Activated T-cell treated with anti-CD3 and anti-CD28 coated beads for 24 hours (primary cell): ENCODE measurements at places on chromosomes 16 and 17.
A peak's percentile ranks its signal among the peaks of the same experiment; 100 is the strongest.

- no peak for DNase-seq
Measured at GRCh38 chr16:11183035-11183812, 72.8 kb downstream of the SOCS1 start.

DNA sequence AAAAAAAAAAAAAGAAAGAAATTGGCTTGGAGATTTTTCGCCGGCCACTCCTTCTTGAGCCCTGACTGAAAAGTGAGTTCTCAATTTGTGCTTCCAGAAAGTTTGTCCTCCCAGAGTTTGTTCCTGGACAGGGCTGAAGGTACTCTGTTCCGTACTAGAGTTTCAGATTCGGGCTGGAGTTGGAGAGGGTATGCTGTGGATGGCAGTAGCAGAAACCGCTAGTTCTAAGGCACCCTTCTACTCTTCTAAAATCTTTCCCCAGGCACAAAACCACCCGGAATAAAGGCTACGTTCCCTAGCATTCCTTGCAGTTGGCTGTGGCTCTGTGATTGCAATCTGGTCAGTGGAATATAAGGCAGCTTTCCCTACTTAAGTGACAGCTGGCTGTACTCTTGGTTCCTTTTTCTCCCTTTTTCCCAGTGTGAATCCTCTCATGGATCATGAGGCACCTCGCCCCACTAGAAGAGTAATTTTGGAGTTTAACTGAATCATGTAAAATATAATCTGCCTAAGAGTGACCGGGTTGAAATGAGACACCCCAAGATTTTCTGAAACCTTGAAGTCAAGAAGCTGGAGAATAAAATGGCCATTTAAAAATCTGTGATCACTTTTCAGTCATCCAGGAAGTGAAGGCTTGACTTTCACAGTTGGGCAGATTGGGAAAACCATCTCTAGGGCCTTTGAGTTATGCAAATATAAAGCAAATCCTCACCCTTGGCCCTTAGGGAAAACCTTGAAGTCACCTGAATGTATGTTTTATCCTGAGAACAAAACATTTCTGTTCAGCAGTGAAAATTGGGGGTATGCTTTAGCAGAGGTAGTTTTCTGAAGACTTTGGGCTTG lies 901 bp upstream of the HEATR6 start:
- no peak for DNase-seq

DNA sequence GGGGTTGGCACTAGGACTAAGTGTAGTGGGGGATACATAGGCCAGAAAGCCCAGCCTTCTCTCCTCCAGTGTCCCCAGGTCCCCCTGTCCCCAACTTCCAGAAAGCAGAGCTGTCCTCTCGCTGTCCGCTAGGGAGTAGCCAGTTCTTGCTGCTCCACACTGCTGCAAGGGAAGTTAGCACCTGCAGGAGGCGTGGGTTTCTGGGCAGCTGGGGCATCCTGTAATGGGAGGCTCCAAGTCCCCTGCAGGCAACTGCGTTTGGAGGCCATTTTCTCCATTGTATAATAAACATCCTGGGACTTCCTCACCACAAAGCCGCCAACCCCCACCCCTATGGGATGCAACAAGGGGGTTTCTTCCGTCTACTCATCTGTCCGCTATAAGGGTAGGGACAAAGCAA lies 1.7 kb downstream of the RPRML start:
- no peak for DNase-seq

GRCh38 chr16:48384520-48385252 lies 527 bp downstream of the SIAH1 start:
- DNase-seq = no peak

DNA sequence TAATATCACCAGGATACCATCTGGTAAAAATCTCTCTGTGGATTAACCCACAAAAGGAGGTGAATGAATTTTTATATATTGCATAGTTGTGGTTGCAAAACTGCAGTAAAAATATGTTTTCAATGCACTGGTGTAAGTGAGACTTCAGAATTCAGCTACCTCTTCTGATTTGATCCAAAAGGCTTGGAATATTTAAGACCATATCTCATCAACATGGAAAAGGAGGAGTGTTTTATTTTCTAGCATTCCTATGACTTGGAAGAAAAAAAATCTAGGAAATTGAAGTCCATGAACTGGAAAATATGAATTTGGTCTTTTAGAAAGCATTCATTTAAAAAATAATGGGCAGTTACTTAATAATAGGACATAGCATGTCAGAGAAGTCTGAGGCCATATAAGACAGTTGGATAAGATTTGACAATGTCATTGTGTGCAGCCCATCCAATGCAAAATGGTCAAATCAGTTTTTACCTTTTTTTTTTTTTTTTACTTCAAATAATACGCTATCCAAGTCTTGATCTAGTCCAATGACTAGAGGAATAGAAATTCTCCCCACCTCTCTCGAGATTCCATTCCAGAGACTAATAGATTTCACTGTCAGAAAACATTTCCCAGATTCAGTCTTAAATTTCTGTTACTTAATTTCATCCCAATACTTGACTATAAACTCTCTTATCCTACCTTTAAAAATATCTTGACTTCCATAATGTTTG lies 364.9 kb upstream of the PMFBP1 start:
- DNase-seq = no peak

DNA sequence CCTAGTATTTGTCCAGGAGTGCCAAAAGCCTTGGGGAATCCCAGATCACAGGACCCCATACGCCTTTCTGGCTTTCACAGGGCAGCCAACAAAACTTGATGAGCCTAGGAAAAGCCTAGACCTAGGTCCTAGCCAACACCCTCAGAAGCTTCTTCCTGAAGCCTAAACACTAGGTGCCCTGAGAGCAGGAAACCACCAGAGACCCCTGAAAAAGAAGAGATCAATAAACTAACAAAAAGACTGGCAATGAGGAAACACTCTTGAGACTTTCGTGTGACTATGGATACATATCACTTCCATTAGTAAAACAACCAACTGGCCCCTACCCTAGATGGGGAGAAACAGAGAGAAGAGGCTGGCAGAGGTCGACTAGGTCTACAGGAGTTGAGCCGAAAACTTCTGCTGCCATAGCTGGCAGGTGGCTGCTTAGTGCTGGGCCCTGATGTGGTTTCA lies 1.2 kb downstream of the ORMDL3 start:
- DNase-seq = no peak

DNA sequence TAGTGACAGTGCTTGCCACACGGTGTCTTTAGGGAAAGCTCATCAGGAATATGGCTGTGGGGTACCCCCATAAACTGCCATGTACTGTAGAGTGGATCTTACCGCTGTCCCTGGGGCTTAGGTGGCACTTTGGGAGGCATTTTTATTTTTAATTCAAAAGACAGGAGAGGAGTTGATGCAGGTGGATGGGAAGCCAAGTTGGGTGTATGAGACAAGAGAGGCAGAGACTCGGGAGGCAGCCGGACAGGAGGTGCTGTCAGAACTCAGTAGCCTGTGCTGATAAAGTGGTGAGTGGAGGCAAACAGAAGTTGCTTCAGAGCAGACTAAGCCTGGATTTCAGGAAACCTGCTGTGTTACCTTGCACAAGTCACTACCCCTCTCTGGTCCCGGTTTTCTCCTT lies 185.9 kb downstream of the TMEM132E start:
- DNase-seq = no peak

DNA sequence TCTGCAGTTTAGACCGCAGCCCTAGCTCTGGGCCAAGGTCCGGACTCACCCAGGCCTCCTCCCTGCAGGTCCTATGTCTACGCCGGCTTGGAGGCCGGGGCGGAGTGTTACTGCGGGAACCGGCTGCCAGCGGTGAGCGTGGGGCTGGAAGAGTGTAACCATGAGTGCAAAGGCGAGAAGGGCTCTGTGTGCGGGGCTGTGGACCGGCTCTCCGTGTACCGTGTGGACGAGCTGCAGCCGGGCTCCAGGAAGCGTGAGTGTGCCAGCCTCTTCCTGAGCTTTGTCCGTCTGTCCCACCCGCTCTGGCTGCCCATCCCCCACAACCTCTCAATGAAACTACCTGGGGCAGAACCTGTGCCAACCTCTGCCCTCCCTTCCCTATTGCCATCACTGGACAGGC lies 20.1 kb downstream of the WSCD1 start:
- DNase-seq = no peak

- DNase-seq = no peak
Measured at GRCh38 chr17:62708587-62708986, 81.1 kb downstream of the MRC2 start.

DNA sequence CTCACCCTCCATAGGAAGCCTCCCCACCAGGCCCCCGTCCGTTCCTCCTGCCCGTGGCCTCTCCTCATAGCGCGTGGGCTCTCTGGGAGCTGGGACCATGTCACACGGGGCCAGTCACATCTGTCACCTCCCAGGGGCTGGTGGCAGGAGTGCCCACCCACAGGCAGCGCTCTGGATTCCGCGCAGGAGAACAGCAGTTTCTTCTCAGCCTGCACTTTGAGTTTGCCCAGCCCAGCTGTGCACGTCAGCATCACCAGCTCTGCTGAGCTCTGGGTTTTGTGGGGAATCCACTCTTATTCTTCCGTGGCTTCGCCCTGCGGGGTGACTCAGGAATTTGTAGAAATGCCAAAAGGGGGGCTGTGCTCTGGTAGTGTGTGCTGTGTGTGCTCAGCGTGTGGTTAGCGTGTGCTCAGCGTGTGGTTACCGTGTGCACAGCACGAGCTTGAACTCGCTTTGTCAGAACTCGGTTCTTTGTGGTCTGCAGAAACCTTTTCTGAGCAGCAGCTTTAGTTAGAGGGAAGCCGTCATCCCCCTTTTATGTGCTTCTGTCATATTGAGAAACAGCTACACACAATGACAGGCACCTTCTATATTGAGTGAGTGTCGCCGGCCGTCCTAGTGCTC lies 3.2 kb downstream of the ACSF3 start:
- peak; percentile 58 for DNase-seq

GRCh38 chr17:61380836-61381525 lies 18.7 kb upstream of the TBX2 start:
- DNase-seq = no peak

DNA sequence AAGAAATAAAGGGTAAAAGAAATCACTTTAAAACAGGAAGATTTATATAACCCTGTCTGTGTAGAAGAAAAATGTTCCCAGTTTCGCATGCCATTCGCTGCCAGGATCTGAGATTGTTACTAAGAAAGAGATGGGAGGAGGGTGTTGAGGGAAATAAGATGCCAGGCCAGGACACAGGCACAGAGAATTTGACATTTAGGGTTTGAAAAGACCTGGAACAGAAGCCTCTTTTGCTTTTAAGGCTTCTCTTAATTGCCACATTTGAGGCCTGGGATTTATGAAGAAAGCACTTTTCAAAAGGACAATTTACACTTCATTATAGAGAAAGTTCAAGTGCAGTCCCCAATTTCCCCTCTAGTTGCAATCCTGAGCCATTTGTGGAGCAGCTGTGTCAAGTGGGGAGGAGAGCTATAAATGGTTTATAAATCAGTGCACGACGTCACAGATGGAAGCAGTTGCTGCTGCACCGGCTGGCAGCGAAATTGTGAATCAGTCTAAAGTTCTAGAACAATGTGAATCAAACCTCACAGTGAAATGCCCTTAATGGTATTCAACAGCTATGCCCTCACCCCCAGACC lies 26.5 kb upstream of the C16orf87 start:
- DNase-seq = no peak

GRCh38 chr16:56950881-56951771 lies 10.6 kb upstream of the CETP start:
- peak; percentile 50 for DNase-seq

DNA sequence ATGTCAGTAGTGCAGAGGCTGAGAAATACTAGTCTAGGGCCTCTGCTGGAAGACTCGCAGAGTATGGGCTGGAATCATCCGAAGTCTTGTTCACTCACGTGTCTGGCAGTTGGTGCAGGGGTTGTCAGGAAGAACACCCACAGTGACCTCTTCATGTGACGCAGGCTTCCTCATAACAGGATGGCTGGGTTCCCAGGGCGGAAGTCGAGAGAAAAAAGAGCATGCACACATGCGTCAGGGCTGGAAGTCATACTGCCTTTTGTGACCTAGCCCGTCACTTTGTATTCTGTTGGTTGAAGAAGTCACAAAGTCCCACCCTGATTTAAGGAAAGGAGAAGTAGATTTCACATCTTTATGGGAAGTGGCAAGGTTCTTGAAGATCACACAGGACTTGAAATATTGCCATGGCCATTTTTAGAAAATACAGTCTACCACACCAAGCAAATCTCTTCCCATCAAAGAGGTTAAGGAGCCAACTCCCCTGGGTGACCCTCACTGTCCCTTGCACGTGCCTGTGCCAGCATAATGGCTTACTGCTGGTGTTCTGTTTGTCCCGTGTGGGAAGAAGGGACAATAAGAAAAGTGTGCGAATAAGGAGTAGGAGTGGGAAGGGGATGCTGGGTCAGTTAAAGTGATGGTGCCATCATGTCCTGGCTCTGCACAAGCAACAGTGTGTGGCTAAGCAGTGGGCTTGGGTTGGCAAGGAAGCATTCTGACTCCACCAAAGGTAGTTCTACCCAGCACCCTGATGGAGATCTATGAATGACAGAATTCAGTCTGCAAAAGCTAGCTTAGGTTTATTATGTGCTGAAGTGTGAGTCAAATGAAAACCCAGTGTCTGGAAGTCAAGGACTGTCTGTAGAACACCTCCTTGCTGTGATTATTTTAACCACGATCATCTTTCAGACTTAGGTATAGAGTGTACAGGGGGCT lies 28.1 kb downstream of the HEATR3 start:
- DNase-seq = no peak

GRCh38 chr17:82371333-82372248 lies at the start of gene UTS2R:
TSS of gene UTS2R (plus strand) at chr17:82371765. CDS start at chr17:82374325, 2,560 bp downstream.
- DNase-seq = no peak

- DNase-seq = no peak
Measured at GRCh38 chr16:51268237-51268636, 117.2 kb upstream of the SALL1 start.

GRCh38 chr17:60372790-60373483 lies 19.0 kb downstream of the USP32 start:
- no peak for DNase-seq

GRCh38 chr16:5215901-5216300 lies 118.3 kb upstream of the EEF2KMT start:
- no peak for DNase-seq

GRCh38 chr17:51044976-51045375 lies 75.7 kb downstream of the SPAG9 start:
- DNase-seq = no peak

DNA sequence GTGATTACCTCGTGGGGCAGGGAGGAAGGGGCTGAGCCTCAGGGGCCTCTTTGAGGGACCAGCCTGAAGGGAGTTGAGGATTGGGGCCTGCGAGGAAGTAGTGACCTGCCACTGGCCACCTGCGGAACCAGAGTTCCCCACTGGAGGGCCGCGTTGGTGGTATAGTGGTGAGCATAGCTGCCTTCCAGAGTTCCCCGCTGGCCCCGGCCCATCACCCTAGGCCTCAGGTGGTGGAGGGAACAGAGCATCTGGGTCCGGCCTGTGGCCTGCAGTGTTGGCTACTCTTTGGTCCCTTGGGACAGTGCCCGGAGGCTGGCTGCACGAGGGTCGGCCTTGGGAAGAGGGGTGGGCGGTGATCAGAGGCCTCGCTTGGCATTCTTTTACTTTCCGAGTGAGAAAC lies 20.5 kb downstream of the MGAT5B start:
- no peak for DNase-seq

- DNase-seq = no peak
Measured at GRCh38 chr16:54165174-54165911, 121.2 kb downstream of the IRX3 start.

DNA sequence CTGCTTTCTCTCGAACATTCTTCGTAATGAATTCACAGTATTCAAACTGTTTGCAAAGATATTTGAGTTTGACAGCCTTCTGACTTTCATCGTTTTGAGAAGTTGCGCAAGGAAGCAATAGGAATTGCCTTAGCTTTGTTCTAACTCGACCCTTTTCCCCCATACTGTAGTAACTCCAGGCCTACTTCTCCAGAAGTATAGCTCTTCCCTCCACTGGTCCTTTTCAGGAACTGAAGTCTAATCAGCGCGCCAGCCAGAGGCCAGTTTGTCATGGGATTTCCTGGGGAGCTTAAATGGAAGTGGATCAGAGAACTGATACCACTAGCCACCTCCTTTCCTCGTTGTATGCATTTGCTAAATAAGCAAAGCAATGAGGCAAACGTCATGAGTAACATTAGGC lies 27.9 kb downstream of the CDR2 start:
- DNase-seq = no peak
